ENCODE measurements at places on chromosomes 6 and 20.
A peak's percentile ranks its signal among the peaks of the same experiment; 100 is the strongest.

GRCh38 chr20:35120012-35120701 lies 27.0 kb downstream of the EDEM2 start:
- DNase-seq, result no peak

GRCh38 chr6:158110986-158111385 lies 57.1 kb downstream of the SERAC1 start:
- DNase-seq, result no peak

DNA sequence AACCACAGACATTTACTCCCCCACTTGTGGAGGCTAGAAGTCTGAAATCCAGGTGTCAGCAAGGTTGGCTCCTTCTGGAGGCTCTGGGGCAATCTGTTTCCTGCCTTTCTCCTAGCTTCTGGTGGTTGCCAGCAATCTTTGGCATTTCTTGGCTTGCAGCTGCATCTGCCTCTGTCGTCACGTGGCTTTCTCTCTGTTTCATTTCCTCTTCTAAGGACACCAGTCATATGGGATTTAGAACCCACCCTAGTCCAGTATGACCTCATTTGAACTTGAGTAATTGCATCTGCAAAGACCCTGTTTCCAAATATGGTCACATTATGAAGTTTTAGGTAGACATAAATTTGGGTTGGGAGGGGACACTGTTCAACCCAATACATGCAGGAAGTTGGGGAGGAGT lies 56.2 kb upstream of the EPB41L1 start:
- DNase-seq, result peak; percentile 58

- no peak for DNase-seq
Observed at GRCh38 chr6:93182938-93183479, 236.3 kb downstream of the EPHA7 start.

DNA sequence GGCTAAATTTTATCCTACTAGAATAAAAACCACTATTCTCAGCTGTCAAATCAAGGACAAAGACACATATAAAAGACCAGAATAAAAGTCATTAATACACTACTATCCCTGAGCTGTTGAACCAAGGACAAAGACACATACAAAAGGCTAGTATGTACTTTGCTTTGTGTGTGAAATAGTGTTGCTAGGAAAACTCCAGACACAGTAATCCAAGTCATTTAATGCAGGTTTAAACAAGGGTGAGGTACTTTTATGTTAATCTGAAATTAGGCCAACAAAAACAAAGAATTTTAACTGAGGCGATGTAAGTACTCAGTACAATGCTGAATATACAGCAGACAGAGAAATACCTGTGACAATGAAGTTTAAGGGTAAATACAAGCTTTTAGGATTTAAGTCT lies 18.9 kb downstream of the GCLC start:
- DNase-seq, result no peak

- DNase-seq, result no peak
Observed at GRCh38 chr6:107654764-107655163, 164.8 kb downstream of the SOBP start.

DNA sequence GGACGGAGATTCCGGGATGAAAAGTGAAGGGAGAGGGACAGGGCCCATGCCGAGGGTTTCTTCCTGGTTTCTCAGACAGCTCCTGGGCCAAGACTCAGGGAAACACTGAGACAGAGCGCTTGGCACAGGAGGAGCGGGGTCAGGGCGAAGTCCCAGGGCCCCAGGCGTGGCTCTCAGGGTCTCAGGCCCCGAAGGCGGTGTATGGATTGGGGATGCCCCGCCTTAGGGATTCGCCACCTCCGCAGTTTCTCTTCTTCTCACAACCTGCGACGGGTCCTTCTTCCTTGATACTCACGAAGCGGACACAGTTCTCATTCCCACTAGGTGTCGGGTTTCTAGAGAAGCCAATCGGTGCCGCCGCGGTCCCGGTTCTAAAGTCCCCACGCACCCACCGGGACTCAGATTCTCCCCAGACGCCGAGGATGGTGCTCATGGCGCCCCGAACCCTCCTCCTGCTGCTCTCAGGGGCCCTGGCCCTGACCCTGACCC lies 55.0 kb upstream of the HLA-A start:
- peak; percentile 10 for DNase-seq

- no peak for DNase-seq
Observed at GRCh38 chr6:35247642-35248231, 11.8 kb upstream of the ZNF76 start.

DNA sequence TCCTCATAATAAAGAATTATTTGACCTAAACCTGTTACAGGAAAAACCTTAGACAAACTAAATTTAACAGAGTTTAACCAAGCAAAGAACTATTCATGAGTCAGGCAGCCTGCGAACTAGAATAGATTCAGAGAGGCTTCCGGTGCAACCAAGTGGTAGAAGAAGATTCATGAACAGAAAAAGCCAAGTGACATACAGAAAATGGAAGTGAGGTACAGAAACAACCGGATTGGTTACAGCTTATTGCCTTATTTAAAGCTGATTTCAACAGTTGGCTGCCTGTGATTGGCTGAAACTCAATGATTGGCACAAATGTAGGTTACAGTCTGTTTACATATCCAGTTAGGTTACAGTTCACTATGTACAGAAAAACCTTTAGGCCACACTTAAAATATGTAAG lies 10.1 kb downstream of the PPP1R3G start:
- DNase-seq, result peak; percentile 70

- no peak for DNase-seq
Observed at GRCh38 chr6:160986851-160987250, 4.7 kb upstream of the MAP3K4 start.

DNA sequence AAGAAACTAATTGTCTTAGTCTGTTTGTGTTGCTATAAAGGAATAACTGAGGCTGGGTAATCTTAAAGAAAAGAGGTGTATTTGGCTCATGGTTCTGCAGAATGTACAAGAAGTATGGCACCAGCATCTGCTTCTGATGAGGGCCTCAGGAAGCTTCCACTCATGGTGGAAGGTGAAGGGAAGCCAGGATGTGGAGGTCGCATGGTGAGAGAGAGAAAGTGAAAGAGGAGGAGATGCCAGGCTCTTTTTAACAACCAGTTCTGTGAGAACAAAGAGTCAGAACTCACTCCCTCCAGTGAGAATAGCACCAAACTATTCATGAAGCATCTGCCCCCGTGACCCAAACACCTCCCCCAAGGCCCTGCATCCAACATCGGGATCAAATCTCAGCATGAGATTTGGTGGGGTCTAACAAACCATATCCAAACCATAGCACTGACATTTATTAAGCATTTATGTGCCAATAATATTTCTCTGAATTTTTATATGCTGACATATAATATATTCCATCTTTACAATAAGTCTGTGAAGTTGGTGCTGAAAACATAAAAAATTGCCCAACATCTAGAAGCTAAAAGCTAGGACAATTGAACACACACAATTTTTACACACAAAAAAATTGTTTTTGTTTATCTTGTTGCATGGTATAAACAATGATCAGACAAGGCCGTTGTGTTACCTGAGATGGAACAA lies 29.2 kb upstream of the BTN3A2 start:
- DNase-seq, result no peak
